ENCODE measurements at places on chromosomes 4 and X. TPM values are rescaled to one million over a fixed set of nuclear protein-coding genes. Genes with fewer than 3 reads are reported as not detected.

DNA sequence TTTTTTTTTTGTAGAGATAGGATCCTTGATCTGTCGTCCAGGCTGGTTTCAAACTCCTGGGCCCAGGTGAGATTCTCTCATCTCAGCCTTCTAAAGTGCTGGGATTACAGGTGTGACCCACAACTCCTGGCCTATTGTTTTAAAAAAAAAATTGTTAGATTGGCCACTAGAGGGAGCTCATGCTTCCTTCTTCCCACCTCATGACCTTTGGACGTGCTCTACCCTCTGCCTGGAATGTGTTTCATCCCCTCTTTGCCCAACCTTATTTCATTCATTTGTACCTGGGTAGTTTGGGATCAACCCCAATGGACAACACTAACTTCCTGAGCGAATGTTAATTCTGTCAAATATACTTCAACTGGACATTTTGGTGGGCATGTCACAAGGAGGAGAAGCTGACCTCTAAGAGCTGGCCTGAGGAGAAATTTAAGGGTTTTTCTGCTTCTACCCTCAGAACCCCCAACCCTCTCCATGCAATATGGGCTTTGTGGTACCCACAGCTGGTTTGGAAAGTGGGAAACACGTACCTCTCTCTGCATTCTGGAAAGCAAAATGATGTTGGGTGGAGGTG lies 6.4 kb downstream of the PPEF2 start:
- no peak for DNase-seq

- DNase-seq = no peak
Measured at GRCh38 chr4:137389911-137390520, 142.3 kb downstream of the PCDH18 start.

DNA sequence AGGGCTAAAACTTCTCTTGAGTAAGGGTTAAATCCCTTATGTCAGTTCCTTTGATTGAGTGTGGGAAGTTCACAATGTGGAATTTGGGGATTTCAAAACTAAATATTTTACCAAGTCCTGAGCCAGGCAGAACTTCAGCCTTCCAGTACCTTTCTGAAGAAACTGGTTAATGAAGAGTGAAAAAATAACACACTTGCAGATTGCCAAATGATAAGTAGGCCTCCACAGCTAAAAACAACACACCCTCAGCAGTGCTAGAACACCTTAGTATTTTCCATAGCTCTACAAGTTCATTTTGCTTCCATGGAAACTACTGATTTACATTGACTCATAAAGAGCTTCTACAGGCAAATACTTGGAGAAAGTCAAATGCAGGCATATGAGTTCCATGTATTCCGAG lies 326.8 kb downstream of the ZNF674 start:
- no peak for DNase-seq

DNA sequence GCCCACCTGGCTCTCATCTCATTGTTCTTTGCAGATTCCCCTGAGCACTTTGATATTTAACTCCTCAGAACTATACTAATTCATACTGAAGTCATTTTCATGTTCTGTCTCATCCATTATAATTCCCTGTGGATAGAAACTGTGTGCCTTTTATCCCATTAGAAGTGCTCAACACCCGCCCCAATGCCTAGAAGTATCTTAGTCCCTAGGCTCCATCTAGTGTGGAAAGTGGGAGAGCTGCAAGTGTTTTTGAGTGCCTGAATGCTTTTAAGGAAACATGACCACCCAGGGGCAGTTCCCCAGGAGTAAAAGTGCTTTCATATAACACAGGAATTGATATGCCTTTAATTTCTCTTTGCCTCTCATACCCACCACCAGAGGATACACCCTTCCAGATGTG lies 117.0 kb downstream of the CHRDL1 start:
- DNase-seq = no peak

DNA sequence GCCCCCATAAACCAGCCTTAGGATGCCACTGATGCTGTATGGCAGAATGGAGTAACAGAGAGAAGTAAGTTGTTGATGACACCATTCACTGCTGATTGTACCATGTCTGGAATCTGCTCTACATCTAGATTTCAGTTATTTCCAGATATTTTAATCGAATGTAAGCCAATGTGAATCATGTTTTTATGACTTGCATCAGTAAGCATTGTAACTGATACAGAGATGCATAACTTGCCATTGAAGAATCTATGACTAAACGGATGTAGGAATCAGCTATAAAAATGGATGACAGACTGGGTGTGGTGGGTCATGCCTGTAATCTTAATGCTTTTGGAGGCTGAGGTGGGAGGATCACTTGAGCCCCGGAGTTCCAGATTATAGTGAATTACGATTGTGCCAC lies 161.0 kb upstream of the GATB start:
- DNase-seq = peak; percentile 32

- DNase-seq = no peak
Measured at GRCh38 chr4:23547601-23548000, 342.2 kb downstream of the PPARGC1A start.

DNA sequence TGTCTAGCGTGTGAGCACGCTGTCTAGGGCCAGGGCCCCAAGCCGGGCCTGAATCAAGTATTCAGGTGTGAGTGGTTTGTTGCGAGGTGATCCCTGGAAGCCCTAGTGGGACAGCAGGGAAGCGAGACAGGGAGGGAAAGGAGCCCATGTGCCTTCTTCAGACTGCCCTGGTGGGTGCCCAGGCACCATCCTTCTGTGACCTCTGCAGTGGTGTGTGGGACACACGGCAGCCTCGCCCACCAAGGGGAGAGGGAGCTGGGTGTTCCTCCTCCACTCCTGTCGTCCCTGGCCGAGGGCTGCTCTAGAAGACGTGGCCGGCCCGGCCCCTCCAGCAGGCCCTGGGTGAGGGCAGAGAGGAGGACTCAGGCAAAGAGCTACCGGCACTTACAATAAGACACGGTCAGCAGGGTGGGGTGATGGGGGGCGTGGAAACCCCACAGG lies 47.4 kb downstream of the HTRA3 start:
- DNase-seq = no peak

Gene RWDD4
- polyA plus RNA-seq = 17.4 TPM

DNA sequence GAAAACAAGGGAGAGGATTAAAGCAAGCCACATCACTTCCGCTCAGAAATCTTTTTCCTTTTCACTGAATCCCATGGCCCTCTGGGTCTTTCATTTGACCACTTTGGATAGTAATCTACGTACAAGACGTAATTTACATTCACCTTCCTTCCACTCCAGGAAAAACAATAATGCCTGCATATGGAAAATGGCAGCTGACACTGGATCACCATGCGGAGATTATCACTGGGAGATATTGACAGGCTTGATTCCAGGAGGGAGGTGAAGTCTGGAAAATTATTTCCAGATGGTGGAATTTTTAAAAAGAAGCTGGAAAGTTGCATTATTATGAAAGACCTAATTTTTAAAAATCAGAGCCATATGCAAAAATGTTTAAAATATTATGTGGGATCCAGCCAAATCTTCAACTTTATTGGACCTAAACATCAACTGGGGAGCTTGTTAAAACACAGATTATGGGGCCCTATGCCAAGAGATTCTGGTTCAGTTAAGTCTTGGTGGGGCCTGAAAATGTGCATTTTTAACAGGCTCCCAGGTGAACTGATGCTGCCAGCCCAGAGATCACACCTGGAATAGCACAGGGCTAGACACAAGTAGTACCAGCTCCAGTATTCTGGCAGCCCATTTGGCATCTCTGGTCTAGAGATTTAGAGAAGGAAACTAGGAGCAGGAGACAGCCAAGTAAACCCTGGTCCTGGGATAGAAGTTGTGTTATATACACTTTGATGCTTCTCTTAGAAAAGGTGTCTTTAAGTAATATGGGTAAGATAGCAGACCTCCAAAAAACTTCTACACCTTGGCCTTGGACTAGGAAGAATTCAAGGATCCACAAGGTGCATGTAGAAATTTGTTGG lies 290.3 kb upstream of the LDB2 start:
- no peak for DNase-seq

Gene GAB3
- 0.33 TPM for polyA plus RNA-seq

Gene SSX4B
- not detected for polyA plus RNA-seq

DNA sequence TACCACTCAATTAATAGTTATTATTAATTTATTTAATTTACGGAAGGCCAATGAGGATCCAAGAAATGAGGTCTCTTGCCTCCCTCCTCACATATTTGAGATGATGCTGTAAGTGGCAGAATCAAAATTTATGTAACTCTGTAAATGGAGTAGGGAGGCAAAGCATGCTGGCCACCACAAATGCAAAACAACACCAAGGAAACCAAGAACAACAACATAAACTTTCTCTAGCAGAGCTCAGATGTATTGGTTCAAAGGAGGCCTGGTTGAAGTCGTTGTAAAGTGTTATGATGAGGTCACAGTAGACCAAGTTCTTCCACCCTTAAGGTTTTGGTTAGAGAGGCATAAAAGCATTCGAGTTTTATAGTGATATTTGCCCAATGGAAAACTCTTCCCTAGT lies 194.8 kb upstream of the FAT1 start:
- DNase-seq = no peak

- no peak for DNase-seq
Measured at GRCh38 chrX:103999234-103999633, 14.3 kb downstream of the H2BW1 start.

DNA sequence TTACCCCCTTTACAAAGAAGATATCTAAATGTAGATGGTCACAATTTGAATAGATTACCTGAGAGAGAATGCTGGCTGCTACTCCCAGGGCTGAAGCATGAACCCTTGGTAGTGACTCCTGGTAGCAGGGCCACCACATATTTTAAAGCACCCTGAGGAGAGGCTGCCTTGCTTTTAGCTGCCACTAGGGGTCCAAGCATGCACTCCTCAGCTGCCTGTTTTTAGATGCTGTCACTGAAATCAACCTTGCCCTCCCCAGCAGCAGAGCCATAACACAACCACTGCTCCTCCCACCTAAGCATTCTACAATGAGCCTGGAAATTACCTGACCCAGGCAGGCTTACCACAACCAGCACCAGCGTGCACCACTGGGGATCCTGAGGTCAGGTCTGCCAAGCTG lies 850.9 kb downstream of the FAM133A start:
- no peak for DNase-seq

DNA sequence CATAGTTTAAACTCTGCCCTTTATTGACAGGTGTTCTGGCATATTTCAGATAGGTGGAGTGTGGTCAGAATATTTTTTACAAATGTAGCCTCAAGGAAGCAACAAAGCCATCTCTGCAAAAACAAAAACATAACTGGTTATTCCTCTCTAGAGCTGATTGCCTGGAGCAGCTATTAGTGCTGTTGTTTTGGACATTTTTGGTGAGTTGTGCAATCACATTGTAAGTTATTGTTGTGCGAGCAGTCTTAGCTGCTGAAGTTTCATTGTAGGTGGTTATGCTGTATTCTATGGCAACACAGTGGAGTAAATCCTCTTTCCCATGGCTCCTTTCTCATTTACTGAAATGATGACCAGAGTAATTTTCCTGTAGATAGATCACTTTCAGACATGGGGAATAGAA lies 1413.0 kb downstream of the PCDH7 start:
- no peak for DNase-seq

- DNase-seq = no peak
Measured at GRCh38 chr4:89403826-89404225, 96.2 kb upstream of the GPRIN3 start.

Gene DCAF12L1
- not detected for polyA plus RNA-seq

Gene PHKA1
- polyA plus RNA-seq = 5.7 TPM

Gene DMRTC1B
- not detected for polyA plus RNA-seq

GRCh38 chrX:105502336-105502735 lies 281.8 kb upstream of the TEX13A start:
- no peak for DNase-seq

- no peak for DNase-seq
Measured at GRCh38 chrX:130184857-130185256, 13.1 kb downstream of the RAB33A start.

DNA sequence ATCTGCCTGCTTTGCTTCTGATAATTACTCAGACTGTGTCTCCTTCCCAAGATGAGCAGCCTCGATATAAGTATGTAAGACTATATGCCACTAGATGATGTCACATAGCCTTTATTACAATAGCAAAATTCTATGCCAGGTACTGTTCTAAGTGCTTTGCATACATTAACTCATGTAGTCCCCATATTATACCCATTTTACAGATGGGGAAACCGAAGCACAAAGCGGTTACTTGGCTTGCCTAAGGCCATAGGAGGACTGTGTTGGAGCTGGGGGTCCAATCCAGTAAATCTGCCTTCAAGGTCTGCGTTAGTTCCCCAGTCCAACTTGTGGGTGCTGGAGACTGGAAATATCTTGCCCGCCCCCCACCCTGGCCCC lies 826 bp upstream of the SCML1 start:
- DNase-seq = no peak

Gene SPANXC
- not detected for polyA plus RNA-seq

Measured in keratinocyte (primary cell).